ENCODE measurements at places on chromosomes 6 and 20.

- DNase-seq, result no peak
These were observed 104.9 kb upstream of the TSHZ2 start for GRCh38 chr20:52867305-52867704.

GRCh38 chr6:128487055-128487454 is 33.3 kb downstream of the PTPRK start:
- no peak for DNase-seq

GRCh38 chr6:110646419-110646698 is 168.9 kb downstream of the CDK19 start:
- no peak for DNase-seq

DNA sequence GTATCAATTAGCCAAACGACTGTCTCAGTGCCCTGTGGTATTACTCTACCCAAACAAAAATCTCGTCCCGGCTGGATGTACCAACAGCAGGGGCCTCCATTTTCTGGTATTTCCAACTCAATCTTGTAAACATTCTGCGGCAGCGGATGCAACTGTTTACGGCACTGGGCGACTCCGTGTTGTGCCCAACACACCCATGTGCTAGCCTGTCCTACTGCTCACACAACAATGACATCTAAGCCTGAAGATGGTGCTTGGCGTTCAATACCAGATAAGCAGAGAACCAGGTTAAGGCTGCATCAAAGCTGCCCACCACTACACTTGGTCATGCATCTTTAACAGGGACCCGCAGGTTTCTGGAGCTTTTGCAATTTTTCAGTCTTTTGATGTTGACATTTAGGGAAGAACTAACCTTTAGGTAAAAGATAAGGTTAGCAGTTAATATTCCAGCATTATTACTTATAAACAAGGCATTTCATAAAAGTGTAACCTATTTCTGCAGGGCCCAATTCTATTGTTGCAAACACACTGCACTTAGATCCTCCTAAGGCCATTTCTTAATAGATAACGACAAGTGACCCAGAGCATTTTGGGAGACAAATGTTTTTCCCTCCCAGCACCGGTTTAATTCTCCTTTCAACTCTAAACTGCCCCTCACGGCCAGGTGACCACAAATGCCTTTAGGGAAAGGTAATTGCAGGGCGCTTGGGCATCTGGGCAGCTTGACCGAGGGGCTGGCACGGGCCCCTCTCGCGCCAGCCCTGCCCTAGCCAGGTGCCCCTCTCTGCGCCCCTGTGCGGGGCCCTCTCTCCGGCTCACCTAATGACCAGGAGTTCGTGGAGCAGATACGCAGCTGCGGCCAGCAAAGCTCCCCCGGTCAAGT is 945 bp downstream of the FAXC start:
- no peak for DNase-seq

DNA sequence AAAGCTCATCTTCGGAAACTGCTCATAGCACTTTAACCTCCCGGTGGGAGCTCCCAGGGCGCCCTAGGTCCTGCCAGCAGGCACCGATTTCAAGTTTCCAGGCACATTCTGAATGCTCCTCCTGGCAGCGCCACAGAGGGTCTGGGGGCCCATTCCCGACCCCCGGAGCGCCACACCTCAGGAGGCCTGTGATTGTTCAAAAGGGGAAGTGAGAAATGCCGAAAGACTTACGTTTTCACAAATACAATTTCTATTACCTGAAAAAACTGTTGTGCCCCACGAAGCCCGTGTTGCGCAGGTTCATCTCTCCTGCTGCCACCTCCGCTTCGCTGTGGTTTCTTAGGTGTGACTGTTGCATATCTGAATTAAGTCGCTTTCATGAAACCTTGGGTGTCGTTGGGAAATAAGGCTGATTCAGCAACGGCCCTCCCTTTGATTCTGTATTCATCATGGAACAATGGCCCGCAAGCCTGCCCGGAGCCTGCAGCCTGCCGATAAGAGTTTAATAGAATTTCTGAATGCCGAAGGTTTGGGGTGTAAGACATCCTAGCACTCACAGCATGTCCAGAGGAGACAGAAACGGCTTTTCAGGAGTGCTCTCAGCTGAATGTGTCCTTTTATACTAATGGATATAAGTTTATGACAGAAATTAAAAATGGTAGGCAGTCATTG is 1.9 kb upstream of the MYT1 start:
- no peak for DNase-seq

GRCh38 chr20:59429396-59429795 is 129.0 kb downstream of the EDN3 start:
- no peak for DNase-seq

GRCh38 chr6:105459049-105459448 is 56.2 kb upstream of the PREP start:
- DNase-seq, result no peak

DNA sequence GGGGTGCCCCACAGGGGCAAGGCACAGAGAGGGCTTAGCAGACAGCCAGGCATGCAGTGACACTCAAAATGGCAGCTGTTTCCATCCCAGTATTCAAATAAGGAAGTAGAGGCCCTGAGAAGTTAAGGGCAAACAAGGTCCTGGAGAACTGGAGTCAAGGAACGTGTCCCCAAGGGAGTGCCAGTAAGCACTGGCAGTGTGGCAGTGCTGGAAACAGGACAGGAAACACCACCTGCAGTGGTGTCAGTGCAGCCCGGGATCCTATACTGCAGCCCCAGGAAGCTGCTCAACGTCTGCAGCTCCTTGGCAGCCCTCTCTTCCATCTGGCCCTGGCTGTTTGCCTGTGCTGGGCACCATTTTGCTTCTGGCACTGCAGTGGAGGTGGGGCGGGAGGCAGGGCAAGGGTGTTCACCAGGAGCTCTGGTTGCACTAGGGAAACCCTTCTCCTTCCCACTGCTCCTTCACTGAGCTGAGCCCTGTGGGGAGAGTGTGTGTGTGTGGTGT is 56.3 kb downstream of the EDN3 start:
- DNase-seq, result no peak

DNA sequence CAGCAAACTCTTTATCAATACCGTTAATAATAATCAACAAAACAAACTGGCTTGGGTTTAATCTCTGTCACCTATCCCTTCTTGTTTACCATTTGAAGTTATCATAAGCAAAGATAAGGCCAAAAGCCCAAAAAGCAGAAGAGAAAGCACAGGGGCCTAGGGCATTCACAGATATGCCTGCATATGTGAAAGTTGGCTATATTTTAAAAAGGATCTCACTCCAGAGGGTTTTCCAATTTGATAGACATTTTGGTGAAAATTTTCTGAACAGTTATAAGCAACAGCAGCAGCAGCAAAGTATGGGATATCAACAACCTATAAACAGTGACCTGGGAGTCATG is 101.1 kb downstream of the ATXN1 start:
- no peak for DNase-seq

- DNase-seq, result no peak
These were observed 95.9 kb upstream of the PRL start for GRCh38 chr6:22392711-22393110.

DNA sequence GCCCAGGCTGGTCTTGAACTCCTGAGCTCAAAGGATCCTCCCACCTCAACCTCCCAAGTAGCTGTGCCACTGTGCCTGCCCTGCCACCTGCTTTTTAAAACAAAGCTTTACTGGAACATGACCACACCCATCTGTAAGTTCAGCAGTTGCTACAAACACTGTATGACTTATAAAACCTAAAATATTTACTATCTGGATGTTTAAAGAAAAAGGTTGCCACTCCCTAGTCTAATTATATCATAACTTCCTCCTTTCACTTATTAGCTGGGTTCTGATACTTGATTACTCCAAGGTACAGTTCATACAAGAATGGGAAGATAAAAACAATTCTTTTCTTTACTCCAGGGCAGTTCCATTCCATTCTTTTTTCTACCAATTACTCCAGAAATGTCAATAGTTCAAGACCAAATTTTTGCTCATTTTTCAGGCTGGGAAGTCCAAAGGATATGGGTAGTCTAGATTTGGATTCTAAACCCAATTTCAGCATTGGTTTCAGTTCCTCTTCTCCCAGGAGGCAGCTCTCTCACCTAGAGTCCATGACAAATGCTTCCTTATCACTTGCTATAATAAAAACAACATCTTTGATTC is 63.1 kb downstream of the SEC63 start:
- DNase-seq, result no peak

GRCh38 chr6:36636283-36636682 is 42.1 kb downstream of the SRSF3 start:
- DNase-seq, result no peak

DNA sequence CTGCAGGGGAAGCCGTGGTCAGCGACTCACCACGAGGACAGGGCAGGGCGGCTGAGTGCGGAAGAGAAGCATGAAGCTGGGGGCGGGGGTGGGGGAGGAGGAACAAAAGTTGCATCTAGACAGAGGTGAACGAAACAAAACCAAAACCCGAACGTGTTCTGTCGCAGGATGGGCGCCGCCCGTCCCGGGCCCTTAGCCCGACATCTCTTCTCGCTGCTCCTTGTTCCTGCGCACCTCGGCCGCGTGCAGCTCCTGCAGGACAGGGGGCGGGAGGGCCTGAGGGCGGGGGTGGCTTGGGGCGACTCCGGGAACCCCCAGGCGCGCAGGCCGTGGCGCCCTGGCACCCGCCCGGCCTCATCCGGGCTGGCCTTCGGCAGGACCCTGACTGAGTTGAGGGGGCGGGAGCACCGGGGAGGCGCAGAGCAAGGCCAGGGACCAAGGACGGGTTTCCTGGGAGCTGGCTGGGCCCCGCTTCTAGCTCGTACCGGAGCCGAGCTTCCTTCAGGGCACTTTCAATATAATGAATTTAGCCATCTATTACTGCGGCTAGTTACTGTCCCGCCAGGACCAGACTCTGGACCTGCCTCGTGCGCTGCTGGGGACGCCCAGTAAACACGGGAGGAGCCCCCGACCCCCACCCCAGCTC is 12.0 kb downstream of the STMN3 start:
- peak; percentile 58 for DNase-seq

DNA sequence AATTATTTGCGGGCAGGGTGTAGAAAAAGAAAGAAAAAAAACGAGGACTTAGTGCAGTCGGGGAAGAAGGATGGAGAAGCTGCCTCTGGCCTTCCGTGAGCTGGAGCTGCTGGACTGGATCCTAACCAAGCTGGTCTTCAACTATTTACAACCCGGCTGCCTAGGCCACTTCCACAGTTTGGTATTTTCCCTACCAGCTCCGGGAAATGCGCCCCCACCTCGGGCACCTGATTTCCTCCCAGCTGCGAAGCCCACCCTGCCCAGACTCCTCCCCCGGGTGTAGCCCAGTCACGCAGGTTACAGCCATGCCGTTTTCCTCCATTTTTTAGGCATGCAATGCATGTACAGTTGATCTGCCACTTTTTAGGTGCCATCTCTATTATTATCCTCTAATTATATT is 21.2 kb downstream of the THEMIS start:
- DNase-seq, result peak; percentile 36

DNA sequence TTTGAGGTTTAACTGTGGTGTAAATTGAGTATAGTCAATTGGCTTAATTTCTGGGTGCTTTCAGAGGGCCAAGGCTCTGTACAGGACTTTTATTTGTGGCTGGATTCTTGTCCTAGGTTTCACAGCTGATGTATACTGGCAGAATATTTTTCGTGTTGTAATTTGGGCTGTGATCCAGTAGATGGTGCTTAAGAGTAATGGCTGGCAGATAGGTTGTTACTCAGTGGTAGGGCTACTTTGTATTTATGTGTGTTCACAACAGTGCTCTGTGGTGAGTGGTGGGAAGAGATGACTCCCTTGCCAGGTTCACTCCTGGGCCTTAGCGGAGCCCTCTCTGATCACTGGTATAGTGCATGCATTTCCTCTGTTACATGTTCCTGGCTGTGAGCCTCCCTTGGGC is 34.5 kb upstream of the FERMT1 start:
- no peak for DNase-seq

GRCh38 chr6:72636215-72636614 is 14.4 kb downstream of the KCNQ5 start:
- DNase-seq, result no peak

- DNase-seq, result peak; percentile 40
These were observed at the start of gene SLC35F1 for GRCh38 chr6:117906958-117907600. SLC35F1 (plus strand) TSS chr6:117907264.

DNA sequence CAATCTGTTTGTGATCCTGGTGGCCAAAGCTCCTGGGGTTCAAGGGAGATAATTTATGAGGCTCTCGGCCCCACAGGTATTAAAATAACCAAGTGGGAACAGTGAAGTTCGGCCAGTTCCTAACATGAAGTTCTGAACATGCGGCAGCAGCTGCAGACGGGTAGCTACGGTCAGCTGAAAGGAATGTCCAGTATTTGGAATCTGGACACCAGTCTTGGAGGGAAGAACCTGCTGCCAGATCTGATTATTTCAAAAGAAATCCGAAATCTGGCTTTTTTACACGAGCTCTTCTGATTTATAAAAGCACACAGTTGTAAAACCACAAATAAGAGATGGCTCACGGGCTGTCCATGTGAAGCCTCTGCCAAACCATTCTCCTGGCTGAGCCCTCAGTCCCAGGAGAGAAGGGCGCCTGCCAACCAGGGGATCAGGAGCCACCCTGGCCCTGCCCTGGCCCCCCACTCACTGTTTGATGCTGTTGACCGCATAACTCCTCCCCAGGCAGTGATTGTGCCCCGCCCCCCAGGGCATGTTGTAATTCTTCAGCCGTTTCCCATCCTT is 28.2 kb upstream of the KCNB1 start:
- no peak for DNase-seq

DNA sequence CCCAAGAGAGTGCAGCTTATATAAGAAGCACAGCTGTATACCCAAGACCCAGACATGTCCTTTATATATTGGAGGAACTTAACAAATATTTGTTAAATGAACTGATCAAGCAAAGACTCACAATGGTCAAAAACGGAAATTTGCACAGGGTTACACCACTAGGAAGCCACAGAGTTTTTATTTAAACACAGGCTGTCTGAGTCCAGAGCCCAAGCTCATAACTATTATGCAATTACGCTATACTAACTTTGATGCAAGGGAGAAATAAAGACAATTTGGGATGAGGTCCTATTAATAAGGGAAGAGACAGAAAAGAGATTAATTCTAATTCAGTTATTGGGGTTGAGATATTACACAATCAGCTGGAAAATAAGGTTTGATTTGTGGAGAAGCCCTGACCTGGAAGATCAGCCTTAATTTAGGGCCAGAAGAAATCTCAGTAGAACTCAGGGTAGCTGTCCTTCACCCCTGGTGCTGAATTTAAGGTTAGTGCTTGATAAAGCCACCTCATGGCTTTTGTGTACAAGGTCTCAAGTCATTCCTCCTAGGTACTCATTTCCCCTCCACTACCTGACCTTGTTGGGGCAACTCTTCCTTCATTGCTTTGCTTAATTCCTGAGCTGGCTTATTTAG is 10.5 kb upstream of the ZNF334 start:
- peak; percentile 39 for DNase-seq

- no peak for DNase-seq
These were observed 11.9 kb downstream of the PCMT1 start for GRCh38 chr6:149761438-149761837.

DNA sequence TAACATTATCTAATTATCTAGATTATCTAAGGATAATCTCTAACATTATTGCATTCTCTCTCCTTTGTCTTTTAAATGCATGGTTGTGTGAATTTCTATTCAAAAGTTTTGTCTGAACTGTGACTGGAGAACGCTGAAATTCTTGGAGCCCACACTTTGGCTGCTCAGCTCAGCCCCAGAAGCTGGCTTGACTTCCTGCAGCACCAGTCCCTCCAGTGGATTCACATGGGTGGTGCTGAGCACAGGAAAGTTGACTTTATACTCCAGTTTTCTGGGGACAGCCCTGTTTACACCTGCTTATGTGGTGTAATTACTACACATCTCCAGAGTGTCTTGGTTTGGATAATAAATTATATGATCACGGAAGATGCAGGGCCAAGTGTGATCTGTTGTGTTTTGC is 255.1 kb upstream of the NOX3 start:
- DNase-seq, result no peak

- no peak for DNase-seq
These were observed 302.6 kb upstream of the MANEA start for GRCh38 chr6:95274686-95275235.
